Left colon (tissue), 2 donors: ENCODE measurements at places on chromosomes 16 and 17. TPM values are rescaled to one million over a fixed set of nuclear protein-coding genes. Genes with fewer than 3 reads are reported as not detected.
A peak's percentile ranks its signal among the peaks of the same experiment; 100 is the strongest.

GRCh38 chr17:33045216-33045615 lies 53.6 kb downstream of the SPACA3 start:
- no peak for DNase-seq

DNA sequence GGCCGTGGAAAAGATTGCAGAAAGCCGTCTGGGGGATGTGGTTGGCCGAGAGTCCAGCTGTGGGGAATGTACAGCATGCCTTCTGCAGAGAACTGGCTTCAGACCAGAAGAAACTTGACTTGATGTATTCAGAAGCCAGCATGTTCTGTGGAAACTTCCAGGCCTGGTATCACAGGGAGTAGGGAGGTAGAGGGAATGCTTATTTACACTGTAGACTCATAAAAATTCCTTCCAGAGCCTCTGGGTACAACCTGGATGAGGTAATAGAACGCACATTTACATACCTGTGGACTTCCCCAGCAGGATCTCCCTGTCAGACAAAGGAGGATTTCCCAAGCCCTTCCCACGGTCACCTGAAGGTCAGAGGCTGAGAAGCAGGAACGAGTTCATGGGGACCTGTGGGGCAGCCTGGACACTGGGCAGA lies 11.8 kb upstream of the GAS7 start:
- DNase-seq: no peak

DNA sequence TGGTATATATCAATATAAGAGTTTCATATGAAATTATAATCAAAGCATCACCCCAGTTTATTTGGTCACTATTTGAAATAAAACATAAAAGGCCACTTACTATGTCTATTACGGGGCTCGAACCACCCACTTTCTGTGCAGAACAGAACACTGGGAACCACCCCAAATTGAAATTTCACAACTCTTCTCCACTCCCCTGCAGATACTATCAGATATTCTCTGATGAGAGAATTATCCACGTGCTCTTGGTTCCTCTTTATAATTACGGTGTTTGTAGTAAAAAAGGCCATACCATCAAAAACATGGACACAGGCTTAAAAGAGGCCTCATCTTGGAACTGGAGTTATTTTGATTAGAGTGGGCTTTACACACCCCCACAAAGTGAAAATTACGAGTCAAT lies 82.8 kb downstream of the WDR59 start:
- DNase-seq: no peak

DNA sequence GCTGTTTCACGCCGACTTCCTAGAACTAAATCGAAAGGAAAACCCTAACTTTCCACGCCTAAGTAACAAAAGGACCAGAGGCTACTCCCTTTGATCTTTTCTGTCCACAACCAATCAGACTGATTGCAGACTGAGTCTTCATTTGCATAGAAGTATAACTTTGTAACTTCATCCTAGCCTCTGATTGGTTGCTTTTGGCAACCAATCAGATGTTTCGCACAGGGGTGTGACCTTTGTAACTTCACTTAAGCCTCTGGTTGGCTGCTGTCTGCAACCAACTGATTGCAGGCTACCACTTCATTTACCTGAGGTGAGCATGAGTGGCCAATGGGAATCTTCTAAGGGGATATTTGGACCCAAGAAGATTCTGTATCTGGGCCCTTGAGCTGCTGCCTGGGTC lies 17.4 kb upstream of the ICAM2 start:
- DNase-seq: no peak

DNA sequence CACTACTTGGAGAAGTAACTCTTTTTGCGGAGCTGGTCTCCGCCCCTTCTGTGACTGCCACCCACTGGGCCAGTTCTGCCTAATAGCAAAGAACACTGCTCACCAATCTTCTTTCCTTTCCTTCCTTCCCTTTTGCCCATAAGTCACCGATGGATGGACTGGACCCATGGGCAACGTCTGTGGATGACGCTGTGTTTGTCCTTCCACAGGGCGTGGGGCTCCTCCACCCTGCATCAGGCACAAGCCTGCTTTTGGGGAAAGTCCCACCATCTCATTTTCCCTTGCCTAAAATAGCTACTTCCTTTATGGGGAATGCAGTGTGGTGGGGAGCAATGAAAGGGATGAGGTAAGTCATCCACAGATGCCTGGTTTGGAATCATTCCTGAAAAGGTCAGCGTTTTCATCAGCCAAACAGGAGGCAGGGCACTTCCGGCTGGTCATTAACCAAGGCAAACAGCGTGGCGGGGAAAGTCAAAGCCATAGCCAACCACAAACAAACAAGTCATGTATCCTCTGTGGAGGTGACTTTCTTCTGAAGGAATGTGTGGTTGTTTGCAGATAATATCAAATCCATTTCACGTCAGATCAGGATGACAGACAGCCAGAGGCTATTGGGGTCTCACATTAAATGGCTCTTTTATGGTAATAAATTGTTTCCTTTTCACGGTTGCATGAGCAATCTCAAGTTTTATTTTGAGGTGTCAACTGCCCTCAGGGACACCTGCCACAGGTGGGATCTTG lies 30.7 kb upstream of the MED9 start:
- no peak for DNase-seq

- peak; percentile 55 for DNase-seq
These were observed 25.5 kb downstream of the SERPINF1 start for GRCh38 chr17:1787301-1787902.

DNA sequence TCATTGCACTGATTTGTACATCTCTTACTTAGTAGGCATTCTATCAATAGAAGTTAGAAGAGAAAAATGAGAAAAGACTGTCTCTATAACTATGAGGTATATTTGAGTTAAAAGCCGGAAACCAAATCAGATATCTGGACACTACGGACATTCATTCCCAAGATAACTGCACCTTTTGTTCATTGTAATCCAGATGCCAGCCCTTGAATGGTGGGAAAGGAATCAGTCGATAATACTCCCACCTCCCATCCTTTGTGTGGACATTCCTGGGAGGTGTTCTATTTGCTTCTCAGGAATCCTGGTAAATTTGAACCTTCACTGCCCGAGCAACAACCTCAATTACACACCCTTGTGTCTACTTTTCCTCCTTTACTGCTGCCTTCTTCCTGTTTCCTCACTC lies 225.2 kb downstream of the CHD9NB start:
- no peak for DNase-seq

DNA sequence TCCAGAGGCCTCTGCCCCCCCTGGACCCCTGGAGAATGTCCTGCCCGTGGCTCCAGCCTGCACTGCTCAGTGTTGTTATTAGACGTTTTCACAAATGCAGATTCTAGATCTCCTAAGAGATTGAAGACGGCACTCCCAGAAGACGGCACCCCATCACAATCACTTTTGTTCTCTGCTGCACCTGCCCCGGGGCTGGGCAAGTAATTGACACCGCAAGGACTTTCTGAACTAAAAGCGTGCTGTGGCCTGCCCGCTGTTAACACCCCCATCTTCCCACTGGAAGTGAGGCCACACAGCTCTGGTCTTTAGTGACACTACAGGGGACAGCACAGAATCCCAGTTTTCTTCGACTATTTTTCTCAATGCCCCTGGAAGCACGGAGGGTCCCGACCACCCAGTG lies 256.9 kb downstream of the ENGASE start:
- no peak for DNase-seq

The TNFRSF17 gene
- total RNA-seq: 5.0 TPM

The FNDC8 gene
- total RNA-seq: not detected

The TNFRSF13B gene
- 1.4 TPM for total RNA-seq

The INO80E gene
- total RNA-seq: 61.4 TPM

The CCL17 gene
- not detected for total RNA-seq

The SAMD14 gene
- total RNA-seq: 0.92 TPM

The FOXL1 gene
- total RNA-seq: 2.0 TPM
